ENCODE measurements at places on chromosomes 11 and 22. TPM values are rescaled to one million over a fixed set of nuclear protein-coding genes. Genes with fewer than 3 reads are reported as not detected.
A peak's percentile ranks its signal among the peaks of the same experiment; 100 is the strongest.

Gene FHIP1B
- 37.6 TPM for total RNA-seq

DNA sequence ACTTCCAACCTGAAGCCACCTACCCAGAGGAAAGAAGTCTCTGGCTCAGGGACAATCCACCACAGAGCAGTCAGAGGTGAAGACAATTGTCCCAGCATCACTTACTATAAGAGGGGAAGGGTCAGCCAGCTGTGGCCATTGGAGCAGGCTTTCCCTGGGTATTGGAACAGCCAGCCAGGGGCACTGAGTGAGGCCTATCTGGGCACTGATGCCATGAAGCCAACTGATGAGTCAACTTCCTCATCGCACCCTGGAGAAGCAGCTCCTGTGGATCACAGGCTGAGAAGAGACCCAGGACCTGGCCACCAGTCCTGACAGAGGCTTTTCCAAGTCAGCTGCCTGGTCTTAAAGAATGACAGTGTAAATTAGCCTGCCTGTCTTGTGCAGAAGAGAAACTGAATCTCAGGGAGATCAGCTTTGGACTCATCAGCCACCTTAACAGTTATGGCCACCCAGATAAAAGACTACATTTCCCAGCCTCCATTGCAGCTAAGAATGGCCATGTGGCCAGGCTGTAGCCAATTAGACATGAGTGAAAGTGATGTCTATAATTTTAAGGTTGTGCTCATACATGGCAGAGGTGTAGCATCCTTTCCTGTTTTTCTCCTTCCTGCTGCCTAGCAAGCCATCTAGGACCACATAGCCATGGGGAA, 19.0 kb downstream of the CHST1 start:
- no peak overlapping the region for H3K4me3 ChIP-seq
- H3K27ac ChIP-seq, result no peak overlapping the region
- no peaks in the 10 kb centered on the region for H3K27me3 ChIP-seq
- no peak for DNase-seq

- DNase-seq, result peak; percentile 78
- H3K36me3 ChIP-seq, result peaks cover 10% of the 10 kb centered on the region
- peak within 1 kb of the TSS; percentile 98 for H3K27ac ChIP-seq
- H3K27me3 ChIP-seq, result no peaks in the 10 kb centered on the region
Measured at GRCh38 chr11:235997-236773, at the start of gene SIRT3. SIRT3 (minus strand) TSS chr11:236342; CDS start chr11:236328, 14 bp downstream.

- no peaks in the 10 kb centered on the region for H3K27me3 ChIP-seq
- H3K27ac ChIP-seq, result no peak overlapping the region
- no peaks in the 10 kb centered on the region for H3K36me3 ChIP-seq
- no peaks in the 10 kb centered on the region for H3K4me1 ChIP-seq
- no peak overlapping the region for H3K4me3 ChIP-seq
Measured at GRCh38 chr22:46379066-46379930, 43.8 kb downstream of the TRMU start.

DNA sequence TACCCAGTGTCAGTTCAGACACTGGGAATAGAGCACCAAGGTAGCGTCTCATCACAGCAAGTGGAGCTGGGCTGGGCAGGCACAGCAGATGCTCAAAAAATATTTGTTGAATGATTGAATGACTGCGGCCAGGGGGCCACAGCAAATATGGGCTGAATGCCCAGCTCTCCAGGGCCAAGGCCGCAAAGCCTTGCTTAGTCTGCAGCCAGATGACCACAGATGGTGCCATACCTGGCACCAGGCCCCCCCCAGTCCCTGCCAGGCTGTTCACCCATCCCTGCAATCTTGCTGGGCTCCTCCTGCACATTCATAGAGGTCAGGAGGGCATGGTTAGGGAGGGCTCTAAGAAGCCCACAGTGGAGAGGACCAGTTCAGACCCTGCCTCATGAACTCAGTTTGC, 32.9 kb downstream of the ZC3H7B start:
- H3K36me3 ChIP-seq, result peaks cover 44% of the 10 kb centered on the region
- H3K4me1 ChIP-seq, result peaks cover 18% of the 10 kb centered on the region
- no peaks in the 10 kb centered on the region for H3K27me3 ChIP-seq
- peak overlapping the region; percentile 44 for H3K27ac ChIP-seq
- no peak overlapping the region for H3K4me3 ChIP-seq

DNA sequence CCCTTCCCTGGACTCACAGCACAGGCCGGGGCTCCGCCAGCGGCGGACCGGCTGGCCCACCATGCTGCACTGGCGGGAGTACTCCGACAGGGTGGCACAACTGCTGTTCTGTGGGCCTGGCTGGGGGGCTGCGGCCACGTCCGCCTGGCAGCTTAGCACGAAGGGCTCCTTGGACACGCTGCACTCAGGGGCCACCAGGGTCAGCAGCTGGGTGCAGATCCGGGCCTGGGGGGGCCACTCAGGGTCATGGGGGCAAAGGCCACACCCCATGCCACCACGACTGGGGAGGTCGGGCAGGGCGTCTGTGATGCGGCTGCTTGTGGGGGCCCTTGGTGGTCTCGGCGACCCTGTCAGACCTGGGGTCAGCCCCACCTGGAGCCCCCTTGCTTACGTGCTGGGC, 6.0 kb downstream of the MUC6 start:
- no peaks in the 10 kb centered on the region for H3K27me3 ChIP-seq
- H3K4me3 ChIP-seq, result no peak overlapping the region
- DNase-seq, result no peak
- H3K36me3 ChIP-seq, result no peaks in the 10 kb centered on the region
- H3K27ac ChIP-seq, result no peak overlapping the region

DNA sequence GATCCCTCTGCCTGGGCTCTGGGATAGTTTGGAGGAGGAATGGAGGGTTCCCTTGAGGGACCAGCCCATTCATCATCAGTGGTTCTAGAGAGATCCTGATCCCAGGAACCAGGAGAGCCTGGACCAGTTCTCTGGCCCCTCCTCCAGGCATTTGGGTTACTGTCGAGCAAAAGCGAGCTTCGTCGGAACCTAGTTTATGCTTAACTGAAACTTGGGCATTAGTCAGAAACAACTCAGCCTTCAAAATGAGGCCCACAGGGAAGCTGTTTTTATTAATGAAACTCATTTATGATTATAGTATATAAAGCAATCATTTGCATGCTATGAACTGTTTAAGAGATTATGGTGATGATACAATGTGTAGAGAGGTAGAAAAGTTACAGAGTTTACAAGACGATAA, 61.4 kb downstream of the LIF start:
- no peaks in the 10 kb centered on the region for H3K36me3 ChIP-seq
- H3K4me3 ChIP-seq, result no peak overlapping the region
- no peaks in the 10 kb centered on the region for H3K27me3 ChIP-seq
- DNase-seq, result no peak

DNA sequence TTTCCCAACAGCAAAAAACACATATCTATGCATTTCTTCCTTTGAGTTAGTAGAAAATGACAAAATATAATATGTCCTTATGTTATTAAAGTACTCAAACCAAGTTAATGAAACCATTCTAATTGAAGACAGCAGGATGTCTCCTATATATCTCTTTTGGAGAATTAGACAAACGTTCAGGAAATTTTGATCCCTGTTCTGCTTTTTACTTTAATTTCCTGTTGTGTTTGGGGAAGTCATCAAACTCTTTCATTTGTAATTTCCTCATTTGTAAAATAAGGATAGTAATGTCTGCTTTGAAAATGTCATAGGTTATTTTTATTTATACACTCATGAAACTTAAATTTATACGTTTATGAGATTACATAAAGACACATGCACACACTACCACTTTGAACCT, 281.8 kb upstream of the ANO5 start:
- no peaks in the 10 kb centered on the region for H3K27me3 ChIP-seq
- no peak overlapping the region for H3K27ac ChIP-seq
- no peaks in the 10 kb centered on the region for H3K36me3 ChIP-seq
- H3K4me3 ChIP-seq, result no peak overlapping the region

All from right atrium auricular region (tissue), 2 donors.